ENCODE measurements at places on chromosomes 13 and 19.

- no peak for DNase-seq
These were observed 47.5 kb upstream of the LSM14A start for GRCh38 chr19:34124828-34125227.

DNA sequence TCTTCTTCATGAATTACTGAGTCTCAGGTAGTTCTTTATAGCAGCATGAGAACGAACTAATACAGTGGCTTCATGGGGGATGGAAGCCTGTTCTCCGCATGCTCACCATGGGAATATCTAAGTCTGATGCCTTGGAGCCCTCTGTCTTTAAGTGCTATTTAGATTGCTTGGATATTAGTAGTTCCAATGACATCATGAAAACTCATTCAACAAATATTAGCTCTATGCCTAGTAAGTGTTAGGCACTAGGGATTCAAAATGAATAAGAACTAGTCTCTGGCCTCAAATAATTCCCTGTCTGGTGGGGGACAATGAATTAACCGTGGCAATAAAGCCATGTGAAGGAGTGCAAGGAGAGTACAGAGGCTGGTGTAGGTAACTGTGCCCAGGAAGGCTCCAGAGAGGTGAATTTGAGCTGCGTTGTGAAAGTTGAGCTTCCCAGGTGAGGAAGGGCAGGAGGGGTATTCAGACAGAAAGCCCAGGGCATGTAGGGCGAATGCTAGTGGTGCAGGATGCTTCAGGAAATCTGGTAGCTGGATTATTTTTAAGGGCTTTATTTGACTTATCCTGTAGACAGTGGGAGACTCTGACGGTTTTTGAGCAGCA, 6.1 kb upstream of the WASF3 start:
- DNase-seq = no peak

DNA sequence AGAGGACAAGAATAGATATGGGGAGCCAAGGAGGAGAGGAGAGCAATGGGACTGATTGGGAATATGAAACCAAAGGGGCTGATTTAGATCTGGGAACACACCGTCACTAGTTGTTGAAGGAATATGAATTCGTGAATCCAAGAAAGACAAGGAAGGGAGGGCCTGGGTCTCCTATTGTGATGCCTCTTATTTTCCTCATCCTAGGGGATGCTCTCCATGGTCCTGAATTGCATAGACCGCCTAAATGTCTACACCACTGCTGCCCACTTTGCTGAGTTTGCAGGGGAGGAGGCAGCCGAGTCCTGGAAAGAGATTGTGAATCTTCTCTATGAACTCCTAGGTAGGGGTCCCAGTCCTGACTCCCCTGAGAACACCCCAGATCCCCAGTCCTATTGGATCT, 21.5 kb downstream of the RYR1 start:
- no peak for DNase-seq

DNA sequence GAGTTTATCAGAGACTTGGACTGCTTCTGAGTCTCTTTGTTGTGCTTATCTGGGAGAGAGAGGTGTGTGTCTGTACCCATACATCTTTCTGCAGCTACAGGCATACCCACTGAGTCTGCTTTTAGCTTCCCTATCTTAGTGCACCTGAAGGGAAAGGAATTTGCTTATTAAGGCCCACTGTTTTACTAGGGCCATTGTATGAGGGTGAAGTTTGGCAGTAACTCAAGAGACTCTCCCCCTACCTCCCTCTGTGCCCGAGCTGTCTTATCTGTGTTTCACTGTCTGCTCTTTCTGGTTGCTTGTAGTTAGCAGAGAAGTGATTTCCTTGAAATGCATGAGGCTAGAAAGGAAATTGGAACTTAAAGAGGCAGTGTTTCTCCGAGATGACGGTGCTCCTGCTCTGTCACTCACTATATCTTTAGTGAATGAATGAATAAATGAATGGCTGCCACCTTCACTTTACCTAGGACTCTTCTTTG, 678 bp upstream of the CD33 start:
- DNase-seq = no peak

DNA sequence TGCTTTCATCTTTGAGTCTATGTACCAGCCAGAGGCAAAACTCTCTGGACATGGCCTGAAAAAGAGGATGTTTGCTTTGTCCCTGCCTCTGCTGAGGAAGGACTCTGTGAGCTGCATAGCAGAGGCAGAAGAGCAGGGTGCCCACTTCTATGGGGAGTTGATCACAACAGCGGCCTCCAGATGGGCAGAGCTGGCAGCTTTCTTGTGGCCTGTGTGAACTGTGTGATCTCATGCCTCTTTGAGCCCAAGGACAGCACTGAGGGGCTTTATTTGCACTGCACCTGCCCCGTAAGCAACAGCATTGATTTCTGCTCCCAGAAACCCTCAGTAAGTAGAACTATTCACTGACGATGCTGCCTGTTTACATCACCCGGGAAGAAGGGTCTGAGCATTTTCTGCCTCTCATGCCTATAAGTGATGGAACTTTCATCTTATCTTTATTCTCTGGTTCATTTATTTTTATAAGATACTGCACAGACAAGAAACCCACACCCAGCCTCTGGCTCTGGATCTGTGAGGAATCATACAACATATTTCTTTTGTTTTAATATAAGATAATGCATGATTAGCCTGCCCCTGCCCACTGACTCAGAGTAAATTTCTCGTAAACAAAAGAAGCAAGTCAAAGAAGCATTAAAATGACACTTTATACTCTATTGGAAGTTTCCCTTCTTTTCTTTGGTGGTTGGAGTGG, 244.2 kb upstream of the SOX21 start:
- no peak for DNase-seq

DNA sequence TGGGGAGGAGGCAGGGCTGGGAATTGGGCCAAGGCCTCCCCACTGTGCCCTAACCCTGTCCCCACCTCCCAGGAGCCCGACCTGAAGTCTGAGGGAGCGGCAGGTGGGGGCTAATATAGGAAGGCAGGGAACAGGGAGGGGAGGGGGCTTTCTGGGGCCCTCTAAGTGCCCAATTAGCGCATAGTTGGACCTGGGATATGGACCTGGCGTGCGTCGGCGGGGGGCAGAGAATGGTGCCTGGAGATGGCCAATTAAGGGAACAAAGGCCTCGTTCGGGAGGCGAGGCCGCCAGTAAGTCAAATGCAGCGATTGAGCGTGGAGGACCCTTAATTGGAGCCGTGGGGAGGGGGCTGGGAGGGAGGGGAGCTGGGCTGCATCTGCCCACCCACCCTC, at the start of gene C19orf85:
Gene C19orf85 (minus strand): TSS at position 90 of the 393 bp plus-strand sequence. CDS start 197 bp downstream, outside the sequence.
- DNase-seq = no peak

Data from T-helper 1 cell (primary cell).